ENCODE measurements at places on chromosomes 1 and 21.

DNA sequence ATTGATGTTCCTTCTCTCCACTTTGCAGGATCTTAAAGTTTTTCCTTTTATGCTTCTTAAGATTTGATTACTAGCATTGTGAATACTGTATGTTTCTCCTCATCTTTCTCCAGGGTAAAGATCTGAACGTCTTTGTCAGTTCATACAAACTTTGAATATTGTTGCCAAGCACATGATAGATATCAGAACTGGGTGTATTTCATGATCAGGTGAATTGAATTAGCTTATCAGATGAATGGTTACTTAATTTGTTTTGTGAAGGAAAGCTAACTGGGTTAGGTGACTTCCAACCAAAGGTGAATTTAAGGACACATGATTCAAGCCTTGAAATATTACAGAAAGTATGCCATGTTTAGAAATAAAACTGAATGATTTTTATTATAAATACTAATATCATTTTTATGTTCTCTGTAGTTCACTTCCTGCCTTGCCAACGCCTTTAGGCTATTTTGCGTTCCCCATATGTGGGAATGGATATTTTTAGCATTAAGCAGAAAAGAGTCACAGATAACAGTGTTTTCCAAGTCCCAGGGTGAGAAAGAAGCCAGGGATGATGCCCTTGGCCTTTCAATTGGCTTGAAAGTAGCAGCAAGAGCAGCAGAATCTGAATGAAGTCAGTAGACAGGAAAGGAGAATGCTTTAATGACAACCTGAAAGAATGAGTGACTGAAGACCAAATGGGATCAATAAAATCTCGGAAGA is 752.1 kb downstream of the NCAM2 start:
- no peak for DNase-seq

GRCh38 chr1:201791779-201792173 is 37.2 kb upstream of the IPO9 start:
- no peak for DNase-seq

DNA sequence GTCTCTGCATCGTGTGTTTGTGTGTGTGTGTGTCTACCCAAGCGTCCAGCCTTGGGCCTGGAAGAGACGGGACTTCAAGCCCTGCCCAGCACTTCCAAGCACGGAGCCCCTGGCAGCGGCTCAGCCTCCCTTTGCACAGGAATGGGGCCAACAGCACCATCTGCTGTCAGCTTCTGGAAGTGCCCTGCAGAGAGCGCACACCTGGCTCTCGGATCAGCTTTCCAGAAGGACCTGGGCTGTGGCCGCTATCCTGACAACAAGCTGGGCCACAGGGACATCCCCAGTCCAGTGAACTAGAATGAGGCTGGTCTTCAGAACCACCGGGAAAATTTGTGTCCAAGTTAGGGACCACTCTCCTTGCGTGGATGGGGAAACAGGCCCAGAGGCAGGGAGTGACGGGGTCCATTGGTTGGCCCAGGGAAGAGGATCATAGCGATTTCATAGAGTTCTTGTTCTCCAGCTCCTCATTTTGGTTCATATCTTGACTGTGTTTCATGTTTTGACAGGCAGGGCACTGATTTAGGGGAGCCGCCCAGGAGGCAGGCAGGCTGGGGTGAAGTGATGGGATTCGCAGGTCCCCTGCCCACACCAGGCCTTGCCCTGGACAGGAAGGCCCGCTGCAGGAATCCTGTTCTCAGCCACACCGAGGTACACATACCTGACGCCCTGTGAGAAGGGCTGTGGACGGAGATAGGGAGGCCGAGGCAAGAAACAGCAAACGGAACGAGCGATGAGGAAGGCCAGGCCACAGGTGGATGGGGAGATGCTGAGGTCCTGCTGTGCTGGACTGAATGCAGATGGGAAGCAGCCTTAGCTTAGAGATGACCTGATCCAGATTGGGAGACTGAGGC is 38.4 kb downstream of the TAS1R2 start:
- DNase-seq = peak; percentile 60

- no peak for DNase-seq
These were observed 89.0 kb downstream of the LIPI start for GRCh38 chr21:14121719-14122118.

DNA sequence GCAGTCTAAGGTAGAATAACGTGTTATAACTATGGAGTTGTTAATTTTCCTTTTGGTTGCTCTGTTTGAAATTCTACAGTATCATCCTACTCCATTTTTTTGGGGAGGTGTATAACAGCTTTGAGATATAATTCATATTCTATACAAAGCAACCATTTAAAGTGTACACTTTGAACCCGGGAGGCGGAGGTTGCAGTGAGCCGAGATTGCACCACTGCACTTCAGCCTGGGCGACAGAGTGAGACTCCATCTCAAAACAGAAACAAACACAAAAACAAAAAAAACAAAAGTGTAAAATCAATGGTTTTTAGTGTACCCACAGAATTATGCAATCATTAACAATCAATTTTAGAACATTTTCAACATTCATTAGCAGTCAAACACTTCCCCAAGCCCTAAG is 33.8 kb downstream of the CNIH4 start:
- no peak for DNase-seq

DNA sequence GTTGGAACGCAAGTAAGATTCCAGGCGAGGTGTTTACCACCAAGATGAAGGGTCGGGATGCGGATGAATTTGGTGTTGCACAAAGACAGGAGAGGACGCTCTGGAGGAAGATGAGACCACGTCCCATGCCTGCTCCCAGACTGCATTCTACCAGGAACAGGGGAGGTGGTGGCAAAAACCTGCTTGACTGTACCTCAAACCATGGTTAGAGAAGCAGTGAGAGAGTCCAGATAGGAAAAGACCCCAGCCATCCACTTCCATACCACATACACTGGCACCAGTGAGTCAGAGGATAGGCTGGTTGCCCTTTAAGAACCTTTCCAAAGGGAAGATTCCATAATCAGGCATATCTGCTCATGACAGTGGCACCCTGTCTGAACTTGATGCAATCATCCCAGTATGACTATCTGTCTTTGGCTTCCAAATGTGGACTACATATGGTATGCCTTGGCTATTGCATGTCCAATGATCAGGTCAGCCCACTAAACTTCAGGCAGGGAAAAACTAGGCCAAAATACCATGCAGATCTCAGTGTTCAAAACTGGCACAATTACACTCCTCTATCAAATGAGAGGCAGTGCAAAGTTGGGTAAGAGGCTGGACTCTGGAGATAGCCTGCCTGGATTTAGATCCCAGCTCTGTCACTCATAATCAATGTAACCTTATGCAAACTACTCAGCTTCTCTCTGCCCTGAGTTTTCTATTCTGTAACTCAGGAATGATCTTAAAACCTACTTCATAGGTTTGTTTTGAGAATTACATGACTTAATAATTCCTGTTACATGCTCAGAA is 20.6 kb downstream of the NPR1 start:
- no peak for DNase-seq

DNA sequence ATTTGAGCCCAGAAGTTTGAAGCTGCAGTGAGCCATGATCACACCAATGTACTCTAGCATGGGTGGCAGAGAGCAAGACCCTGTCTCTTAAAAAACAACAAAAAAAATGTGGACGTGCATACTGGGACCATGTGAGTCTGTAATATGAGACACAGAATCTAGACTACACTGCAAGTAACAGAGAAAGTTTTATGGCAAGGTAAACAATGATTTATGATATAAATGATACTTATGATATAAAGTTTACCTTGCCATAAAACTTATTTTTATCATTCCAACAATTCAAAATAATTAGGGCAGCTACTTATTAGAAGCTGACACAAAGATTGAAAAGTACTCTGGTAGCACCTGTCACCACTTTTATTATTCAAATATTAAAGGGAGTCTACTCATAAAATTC is 34.7 kb downstream of the WDR26 start:
- no peak for DNase-seq
